ENCODE measurements at places on chromosomes 3 and 15.
A peak's percentile ranks its signal among the peaks of the same experiment; 100 is the strongest.

- DNase-seq: no peak
Observed at GRCh38 chr3:16721494-16721893, 116.3 kb upstream of the DAZL start.

DNA sequence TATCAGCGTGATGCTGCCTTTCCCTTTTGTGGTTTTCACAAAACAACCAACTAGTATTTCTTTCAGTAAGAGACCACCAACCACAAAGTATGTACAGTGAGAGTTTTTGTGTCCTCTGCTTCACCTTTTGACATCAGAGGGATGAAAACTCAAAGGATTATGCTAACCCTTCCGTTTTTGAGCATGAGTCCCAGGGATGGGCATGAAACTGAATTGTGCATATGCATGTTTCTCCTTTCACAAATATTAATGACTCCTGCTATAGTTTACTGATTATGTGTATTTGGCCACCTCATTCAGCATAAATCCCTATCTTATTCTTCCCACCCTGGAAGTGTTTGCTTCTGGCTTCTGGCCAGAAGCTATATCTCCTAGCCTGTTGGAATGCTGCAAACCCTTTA, 59.2 kb downstream of the RSRC1 start:
- DNase-seq: no peak

DNA sequence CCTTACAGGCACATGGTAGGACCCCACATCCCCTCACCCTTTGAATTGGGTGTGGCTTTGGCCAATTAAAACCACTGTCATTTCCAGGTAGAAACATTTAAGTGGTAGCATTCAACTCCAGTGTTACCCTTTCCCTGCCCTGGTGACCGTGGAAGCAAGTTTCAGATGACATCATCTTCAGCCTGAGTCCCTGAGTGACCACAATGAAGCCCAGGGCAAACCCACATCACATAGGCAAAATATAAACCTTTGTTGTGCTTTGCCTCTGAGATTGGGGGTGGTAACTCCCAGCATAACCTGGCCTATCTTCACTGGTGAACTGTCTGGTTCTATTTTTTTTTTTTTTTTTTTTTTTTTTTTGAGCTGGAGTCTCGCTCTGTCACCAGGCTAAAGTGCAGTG, 404.0 kb upstream of the WNT5A start:
- no peak for DNase-seq

GRCh38 chr3:31829826-31830426, 151.1 kb downstream of the OSBPL10 start:
- DNase-seq: no peak

GRCh38 chr3:197961582-197961945, 1.5 kb downstream of the LMLN start:
- DNase-seq: no peak

GRCh38 chr15:77858792-77859490, 218.6 kb downstream of the TBC1D2B start:
- no peak for DNase-seq

DNA sequence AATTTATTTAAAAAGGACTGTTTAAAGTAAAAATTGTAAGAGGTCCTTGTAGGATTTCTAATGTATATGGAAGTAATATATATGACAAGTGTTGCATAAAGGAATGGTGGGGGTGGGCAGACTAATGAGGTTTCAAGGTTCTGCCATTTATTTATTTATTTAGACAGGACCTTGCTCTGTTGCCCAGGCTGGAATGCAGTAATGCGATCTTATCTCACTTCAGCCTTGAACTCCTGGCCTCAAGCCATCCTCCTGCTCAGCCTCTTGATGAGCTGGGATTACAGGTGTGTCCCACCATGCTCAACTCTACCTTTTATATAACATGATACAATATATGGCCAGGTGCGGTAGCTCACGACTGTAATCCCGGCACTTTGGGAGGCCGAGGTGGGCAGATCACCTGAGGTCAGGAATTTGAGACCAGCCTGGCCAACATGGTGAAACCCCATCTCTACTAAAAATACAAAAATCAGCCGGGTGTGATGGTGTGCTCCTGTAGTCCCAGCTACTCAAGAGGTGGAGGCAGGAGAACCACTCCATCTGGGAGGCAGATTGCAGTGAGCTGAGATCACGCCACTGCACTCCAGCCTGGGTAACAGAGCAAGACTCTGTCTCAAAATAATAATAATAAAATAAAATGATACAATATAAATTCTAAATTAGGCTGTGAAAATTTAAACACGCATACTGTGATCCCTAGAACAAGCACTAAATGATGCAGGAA, 33.8 kb upstream of the IGF2BP2 start:
- DNase-seq: no peak

DNA sequence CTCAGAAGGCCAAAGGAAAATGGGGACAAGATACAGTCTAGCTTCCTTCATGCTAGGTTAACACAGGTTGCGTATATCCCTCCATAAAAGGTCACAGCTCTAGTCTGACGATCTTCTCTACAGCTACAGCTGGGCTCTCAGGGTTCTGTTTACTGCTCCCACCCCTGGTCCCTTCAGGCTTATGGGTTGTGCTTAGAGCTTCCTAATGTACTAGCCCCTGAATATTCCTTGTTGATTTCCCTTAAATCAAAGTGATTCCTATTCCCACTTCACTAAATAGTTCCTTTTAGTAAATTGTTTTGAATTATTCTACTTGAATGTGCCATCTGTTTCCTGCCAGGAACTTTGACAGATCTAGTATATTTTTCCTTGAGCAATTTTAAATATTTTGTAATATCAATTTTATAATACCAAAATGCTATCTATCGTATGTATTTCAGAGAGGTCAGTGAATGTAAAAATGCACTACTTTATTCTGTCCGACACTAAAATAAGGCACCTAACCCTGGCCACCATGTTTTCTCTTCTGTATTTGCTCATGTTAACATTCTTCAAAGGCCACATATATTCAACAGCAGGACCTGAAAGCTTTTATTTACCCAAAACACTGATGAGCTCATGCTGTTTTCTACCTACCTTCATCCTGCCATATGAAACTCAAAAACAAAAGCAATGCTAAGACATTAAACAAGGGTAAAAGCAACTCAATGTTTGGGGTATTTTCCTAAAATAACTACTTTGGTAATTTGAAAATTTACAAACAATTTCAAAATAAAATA, 92.8 kb upstream of the TGFBR2 start:
- no peak for DNase-seq

GRCh38 chr3:47588587-47588986, 9.9 kb upstream of the CSPG5 start:
- no peak for DNase-seq

GRCh38 chr3:189307963-189308362, 136.2 kb downstream of the TPRG1 start:
- DNase-seq: no peak

DNA sequence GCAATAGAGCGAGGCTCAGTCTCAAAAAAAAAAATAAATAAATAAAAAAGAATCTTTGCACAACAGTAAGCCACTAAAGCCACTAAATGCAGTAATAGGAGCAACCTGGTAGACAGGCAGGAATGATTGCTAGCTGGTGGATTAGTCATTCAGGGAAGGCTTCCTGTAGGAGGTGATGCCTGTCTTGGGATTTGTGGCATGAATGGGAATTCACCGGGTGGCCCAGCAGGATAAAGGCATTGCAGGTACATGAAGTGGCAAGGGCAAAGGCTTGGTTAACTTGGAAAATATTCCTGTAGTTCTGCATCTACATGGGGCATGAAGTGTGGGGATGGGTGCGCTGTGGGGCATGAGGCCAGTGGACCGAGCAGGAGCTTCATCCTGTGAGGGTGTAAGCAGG, 94.5 kb downstream of the IQSEC1 start:
- no peak for DNase-seq

DNA sequence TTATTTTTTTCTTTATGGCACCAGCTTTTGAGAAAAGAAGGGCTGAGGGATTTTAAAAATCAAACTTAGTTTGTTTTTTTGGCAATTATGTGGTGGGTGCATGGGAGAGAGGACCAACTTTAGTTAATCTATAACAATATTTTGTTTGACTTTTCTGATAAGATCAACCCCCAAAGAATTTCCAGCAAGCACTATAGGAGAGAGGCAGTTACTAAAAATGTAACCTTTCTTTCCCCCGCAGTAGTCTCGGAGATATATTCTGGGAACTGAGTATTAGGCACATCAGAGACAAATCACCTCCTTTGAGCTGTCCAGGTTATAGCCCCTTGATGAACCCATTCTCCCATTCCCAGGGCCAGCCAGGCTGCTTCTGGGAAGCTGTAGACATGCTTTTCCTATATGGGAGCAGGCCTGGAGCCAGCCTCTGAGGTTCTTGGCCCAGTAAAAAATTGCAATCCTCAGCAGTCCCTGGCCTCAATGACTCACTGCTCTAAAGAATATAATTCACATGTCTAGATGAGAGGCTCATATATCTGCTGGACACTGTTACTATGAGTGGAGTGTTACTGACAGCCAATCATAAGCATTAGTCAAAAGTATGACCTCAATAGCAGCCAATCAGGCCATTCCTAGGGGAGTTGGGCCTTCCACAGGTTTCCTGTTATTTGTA, 138.3 kb upstream of the AGBL1 start:
- DNase-seq: no peak

- peak; percentile 55 for DNase-seq
Observed at GRCh38 chr3:99999536-99999935, 114.8 kb downstream of the FILIP1L start.

- DNase-seq: no peak
Observed at GRCh38 chr15:70801109-70801508, 37.8 kb upstream of the UACA start.

GRCh38 chr15:74592222-74592621, 23.4 kb upstream of the CLK3 start:
- DNase-seq: no peak

- DNase-seq: no peak
Observed at GRCh38 chr3:73137736-73138403, 76.4 kb downstream of the EBLN2 start.

DNA sequence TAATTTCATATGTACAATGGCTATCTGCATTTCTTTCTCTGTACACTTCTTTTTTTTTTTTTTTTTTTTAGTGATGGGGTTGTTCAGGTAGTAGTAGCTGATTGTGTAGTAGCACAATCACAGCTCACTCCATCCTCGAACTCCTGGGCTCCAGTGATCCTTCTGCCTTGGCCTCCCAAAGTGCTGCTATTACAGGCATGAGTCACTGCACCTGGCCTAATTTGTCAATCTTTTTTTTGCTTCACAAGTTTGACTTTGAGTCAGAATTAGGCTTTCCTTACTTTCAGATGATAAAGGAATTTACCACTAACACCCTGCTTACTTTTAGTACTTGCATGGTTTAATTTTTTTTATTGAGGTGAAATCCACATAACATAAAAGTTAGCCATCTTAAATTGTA, 28.0 kb downstream of the MAP1A start:
- DNase-seq: no peak

DNA sequence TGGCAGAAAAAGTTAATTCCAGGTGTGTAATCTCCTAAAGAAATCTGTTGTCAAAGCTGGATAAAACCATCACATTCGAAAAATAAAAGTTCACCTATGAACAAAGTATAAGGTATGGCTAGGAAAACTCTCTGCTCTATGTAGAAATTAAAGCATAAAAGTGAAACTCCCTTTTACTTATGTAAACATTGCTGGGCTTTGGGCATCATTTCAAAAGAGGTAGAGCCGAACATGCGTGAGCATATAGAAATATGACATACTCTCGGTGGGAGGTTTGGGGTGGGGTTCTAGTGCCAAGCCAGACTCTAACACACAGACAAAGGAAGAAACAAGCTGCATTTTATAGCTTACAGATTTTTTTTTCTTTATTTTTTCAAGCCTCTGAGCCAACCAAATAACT, 306.8 kb upstream of the ATP11B start:
- no peak for DNase-seq

- no peak for DNase-seq
Observed at GRCh38 chr3:106348139-106348690, 479.4 kb upstream of the CBLB start.

DNA sequence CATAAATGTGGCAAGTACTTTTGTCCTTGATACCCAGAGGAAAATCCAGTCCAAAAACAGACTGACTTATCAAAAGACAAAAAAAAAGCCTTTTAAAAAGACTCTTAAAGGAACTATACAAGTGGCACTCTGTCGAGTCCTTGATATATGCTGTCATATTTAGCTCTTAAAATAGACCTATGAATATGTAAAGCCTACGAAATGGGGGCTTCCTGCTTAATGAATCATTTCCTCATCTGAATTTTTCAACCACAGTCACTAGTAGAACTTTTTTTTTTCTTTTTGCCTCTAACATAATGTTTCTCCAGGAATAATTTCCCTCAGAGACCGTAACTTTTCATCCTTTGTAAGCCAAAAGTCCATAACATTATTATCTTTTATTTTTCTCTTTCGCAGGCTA, 95.8 kb downstream of the P3H2 start:
- DNase-seq: no peak

DNA sequence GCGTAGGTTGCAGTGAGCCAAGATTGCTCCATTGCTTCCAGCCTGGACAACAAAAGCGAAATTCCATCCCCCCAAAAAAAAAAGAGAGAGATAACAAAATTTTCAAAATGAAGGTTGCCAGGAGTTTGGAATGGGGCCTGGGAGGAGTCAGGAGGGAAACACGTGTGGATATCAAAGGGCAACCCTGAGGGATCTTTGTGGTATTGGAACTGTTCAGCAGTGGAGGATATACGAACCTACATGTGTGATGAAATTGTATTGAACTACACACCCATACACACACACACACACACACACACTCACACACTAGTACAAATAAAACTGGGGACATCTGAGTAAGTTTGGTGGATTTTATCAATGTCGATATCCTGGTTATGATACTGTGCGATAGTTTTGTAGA, 61.8 kb downstream of the RBPMS2 start:
- no peak for DNase-seq

- DNase-seq: no peak
Observed at GRCh38 chr3:194483850-194484249, 3.0 kb downstream of the ATP13A3 start.

DNA sequence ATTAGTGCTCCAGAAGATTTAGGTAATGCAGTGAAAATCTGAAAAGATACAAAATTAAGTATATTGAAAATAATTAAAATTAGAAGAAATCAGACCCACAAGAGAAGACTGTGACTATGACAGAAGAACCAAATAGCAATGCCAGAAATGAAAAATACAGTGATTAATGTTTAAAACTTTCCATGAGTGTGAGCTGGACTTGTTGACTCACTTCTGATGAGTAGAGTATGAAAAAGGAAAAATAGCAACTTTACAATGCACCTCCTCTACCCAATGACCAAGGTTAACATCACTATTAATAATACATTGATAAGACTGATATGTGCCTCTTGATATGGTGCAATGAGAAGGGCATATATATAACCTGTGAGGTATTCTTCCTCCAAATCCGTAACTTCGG, 39.3 kb upstream of the SLC22A13 start:
- DNase-seq: no peak

DNA sequence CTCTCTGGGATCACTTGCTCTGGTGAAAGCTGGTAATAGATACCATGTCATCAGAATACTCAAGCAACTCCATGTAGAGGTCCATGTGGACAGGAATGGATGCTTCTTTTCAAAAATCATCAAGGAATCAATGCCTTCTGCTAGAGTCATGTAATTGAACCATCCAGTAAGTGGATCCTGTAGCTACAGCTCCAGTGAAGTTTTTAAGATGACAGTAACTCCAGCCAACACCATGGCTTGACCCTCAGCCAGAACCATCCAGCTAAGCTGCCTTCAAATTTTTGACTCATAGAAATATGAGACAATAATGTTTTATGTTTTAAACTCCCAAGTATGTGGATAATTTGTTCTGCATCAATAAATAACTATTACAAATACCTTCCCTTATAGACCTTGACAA, 923.7 kb downstream of the EPHA3 start:
- DNase-seq: no peak

Measured in AG09309 (cell line).